Stimulated activated CD4-positive, alpha-beta T cell treated with anti-CD3 and anti-CD28 coated beads, Interleukin-1b, Interleukin-23, amount 100 ng/mL, for 1 hour (primary cell): ENCODE measurements at places on chromosomes 4 and X.

GRCh38 chr4:151668689-151669402, 92.0 kb downstream of the GATB start:
- DNase-seq = no peak

DNA sequence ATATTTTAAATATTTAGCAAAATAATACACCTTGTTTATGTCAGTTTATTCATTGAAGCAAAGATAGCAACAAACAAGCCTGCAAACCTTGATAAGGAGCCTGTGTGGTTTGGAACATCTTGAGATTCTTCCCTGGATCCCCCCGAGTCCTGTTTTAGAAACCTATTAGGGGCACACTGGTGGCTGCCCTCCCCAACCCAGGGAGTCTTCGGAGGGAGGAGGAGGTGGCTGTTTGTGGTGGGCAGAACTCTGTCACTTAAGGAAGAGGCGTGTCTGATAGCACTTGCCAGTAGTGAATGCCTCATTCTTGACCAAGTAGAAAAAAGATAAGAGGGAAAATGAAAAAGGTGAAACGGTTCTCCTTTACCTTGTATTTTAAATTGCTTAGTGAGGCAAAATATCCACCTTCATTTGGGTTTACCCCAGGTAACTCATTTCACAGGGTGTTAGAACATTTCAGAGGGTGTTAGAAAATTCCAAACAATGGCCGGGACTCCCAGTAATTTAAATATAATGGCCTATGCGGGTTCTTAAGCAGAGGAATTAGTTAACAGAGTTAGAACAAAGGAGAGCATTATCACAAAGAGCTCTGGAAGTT, 10.4 kb downstream of the KIT start:
- no peak for DNase-seq

GRCh38 chr4:150156543-150156942, 78.3 kb downstream of the DCLK2 start:
- no peak for DNase-seq

DNA sequence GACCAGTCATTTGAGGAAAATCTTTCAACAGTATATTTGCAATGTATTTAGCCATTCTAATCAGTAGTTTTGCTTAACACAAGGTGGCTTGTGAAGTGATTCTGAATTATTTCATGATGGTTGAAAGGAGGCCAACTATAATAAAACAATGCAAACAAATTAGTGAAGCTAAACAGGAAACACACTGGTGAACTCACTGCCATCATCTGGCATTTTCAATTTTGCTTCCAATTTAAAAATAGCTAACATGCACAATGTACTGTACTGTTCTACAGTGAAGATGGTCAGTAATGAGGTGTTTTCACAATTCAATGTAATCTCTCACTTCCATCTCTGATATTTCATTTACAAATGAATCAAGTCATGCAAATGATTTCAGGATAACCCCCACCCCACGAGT, 31.1 kb downstream of the PGRMC2 start:
- no peak for DNase-seq

DNA sequence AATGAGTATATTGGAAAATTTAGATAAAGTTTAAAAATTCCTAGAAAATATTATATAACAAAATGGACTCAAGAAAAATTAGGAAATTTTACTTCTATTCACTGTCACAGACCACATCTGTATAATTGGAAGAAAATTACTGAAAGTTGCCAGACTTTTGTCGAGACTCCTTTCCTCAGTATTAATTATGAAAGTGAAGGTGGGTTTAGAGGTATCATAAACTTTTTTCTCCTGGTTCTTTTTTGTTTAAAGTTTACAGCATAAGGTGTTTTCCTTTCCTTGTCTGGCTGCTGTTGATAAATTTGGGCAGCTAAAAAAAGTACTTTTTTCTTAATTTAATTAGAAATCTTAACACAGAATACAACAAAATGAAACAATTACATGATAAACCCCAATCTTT, 6.7 kb upstream of the TEX13D start:
- no peak for DNase-seq

GRCh38 chr4:109559625-109559982, 442 bp upstream of the MCUB start:
- no peak for DNase-seq
